ENCODE measurements at places on chromosomes 3 and 15. TPM values are rescaled to one million over a fixed set of nuclear protein-coding genes. Genes with fewer than 3 reads are reported as not detected.

GRCh38 chr3:152021951-152022461, 148.6 kb downstream of the SUCNR1 start:
- no peak for DNase-seq

GRCh38 chr15:95296643-95297042, 1033.9 kb upstream of the NR2F2 start:
- DNase-seq = no peak

DNA sequence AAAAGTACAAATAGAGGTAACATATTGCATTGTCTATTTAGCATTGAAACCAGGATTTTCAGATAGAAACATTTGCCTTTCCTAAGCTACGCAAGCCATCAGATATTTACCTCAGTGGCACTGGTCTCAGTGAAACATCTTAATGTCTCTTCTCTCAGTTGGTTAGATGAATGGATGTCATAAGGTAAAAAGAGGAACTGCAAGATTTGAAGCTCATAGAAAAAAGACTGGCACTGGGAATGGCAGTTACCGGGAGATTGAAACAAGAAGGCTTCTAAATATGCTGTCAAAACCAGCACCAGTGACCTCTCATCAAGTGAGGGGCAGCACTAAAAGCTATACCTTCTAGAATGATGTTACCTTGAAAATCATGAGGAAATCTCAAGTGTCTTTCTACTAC, 486.4 kb downstream of the FHIT start:
- no peak for DNase-seq

GRCh38 chr15:45111390-45112142, 2.4 kb downstream of the DUOX2 start:
- no peak for DNase-seq

The UROC1 gene
- not detected for total RNA-seq

GRCh38 chr3:150960708-150961684, 11.5 kb downstream of the CLRN1 start:
- no peak for DNase-seq

Measured in tibial nerve (tissue), 4 donors.